ENCODE measurements at places on chromosomes 5 and 9.

DNA sequence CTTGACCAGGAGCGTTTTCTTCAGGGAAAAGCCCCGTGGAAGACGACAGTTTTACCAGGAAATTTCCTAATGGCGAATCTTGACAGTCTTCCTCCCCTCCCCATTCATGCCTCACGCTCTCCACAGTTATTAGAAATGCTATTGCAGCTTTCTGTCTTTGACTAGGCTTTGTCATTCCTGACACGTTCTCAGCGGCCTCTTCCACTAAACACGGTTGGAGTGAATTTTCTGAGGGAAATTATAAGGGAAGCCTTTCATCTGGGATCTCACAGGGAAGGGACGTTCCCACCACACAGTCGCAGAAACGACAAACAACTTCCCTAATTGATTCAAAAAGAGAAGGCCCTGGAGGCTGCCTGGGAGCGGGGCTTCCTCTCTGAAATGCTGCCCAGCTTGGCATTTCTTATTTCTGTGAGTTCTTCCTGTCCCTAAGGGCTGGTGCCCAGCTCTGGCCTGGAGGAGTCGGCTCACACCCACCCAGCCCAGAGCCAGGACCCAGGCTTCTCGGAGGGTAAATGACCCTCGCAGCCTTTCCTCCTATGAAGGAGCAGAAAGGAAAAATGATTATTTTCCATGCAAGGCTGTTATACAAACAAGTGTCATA lies 57.1 kb upstream of the PPP1R26 start:
- DNase-seq = no peak

- DNase-seq = peak; percentile 54
Measured at GRCh38 chr5:158382473-158382872, 523.5 kb upstream of the CLINT1 start.

DNA sequence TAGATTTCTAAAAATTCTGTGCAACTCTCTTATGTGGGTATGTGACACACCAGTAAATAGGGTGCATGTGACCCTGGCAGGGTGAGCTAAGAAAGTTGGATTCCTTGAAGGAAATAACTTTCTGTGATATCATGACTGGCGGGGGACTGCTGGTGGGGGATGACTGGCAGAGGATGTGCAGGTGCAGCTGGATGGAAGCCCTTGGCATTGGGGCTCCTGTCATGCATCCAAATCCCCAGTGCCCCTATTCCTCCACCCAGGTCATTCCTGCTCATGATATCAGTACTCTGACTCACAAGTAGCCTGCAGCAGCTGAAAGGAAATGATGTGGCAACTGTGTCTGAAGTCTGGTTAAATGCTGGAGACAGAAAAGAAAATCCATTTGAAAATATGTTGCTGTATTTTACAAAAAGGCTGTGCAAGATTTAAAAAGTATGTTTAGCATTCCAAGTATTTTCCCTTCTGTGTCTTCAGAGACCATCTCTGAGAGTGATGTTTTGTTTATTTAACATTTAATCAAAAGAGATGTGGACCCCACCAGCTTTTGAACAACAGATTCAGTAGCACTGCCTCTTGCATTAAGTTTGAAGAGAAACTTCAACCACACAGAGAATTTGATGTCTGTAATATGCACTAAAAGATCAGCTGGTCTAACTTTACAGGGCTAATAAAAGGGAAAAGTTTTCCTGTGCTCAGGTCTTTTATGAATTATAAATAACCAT lies 17.9 kb upstream of the ZSWIM6 start:
- no peak for DNase-seq

GRCh38 chr9:14313378-14313940 lies 482 bp downstream of the NFIB start:
- DNase-seq = no peak

- DNase-seq = no peak
Measured at GRCh38 chr5:128009403-128009802, 74.2 kb upstream of the SLC12A2 start.

DNA sequence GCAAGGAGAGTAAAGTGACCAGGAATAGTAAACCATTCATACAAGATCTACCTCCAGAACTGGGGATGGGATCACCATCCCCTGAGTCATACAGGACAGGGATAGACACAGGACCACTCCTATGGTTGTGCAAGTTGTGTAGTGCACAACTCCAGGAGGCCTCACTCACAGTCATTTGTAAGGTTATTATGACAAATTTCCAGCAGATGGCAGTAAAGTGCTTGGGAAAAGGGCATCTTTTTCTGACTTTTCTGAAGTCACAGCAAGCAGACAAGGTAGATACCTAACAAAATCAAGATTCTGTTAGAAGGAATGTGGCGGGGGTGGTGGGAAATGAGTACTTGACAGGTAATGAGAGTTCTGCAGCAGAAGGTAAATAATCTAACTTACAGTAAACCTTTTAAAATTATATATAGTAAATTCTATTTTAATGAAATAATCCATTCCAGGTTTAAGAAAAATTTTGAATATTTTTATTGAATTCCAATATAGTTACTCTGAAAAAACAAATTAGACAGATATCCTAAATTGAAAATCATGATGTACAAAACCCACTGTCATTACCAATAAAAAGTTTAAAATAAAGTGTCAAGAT lies 16.7 kb upstream of the KIF27 start:
- no peak for DNase-seq

GRCh38 chr9:18970393-18970792 lies 62.6 kb downstream of the SAXO1 start:
- DNase-seq = no peak

GRCh38 chr9:105117234-105117633 lies 127.2 kb upstream of the SLC44A1 start:
- no peak for DNase-seq

GRCh38 chr9:91089405-91090129 lies 272.2 kb downstream of the AUH start:
- DNase-seq = no peak

- no peak for DNase-seq
Measured at GRCh38 chr9:682633-683508, 158.6 kb upstream of the DMRT1 start.

Data from stimulated activated naive CD8-positive, alpha-beta T cell treated with anti-CD3 and anti-CD28 coated beads, Interleukin-15, amount 100 ng/mL, for 72 hours (primary cell).